ENCODE measurements at places on chromosomes 2 and 18. TPM values are rescaled to one million over a fixed set of nuclear protein-coding genes. Genes with fewer than 3 reads are reported as not detected.

DNA sequence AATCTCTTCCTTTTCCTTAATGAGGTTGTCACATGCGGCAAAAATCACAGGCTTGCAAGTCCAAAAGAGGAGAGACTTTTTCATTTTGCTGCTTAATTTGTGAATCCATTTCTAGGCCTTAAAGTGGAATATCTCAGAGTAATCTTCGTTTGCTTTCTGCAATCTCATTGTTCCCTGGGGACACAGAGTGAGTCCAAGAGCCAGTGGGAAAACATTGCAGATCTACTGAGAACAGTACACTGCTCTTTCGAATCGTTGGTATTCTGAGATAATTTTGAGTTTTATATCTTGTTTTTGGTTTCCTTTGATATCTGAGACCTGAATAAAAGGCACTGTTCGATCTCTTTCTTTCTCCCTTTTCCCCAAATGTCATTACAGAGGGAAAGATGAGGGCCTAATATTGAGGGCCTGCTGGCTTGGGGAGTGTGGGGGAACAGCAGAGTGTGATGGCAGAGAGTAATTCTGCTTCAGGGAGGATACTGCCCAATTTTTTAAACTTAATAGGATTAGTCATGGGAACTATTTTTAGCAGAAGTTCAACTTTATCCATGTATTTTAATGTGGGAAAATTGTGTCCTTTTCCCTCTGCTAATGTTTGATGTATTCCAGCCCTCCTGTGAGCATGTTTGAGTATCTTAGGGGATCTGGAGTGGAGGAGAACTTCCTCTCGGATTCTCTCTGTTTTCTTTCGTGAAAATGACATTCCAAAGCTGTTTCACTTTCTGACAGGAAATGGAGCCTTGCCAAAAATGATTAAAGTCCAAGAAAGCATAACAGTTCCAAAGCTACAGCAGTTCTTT, 418.2 kb upstream of the ZEB2 start:
- DNase-seq = no peak

DNA sequence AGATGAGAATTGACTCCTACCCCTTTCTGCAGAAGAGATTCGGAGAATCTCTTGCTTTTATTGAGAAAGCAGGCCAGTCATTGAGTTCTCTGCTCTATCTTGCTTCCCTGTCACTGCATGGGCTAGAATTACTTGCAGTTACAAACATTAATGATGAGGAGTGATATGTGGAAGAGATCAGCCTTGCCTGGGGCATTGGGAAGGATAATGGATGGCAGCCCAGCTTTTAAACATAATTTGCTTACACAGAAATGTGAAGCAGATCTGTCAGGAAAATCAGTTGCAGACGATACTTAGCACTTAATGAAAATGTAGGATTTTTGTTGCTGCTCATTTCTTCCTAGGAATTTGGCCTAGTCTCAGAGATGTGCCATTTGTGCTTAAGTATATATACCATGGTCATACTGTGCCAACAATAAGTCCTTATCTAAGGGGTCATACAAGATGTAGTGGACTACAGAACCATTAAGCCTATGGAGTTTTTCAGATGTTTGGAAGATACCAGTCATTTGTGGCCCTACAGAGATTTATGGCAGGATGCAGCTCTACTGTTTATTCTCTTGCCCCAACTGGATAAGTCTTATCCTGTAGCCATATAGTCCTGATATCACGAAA, 92.7 kb downstream of the XRCC5 start:
- no peak for DNase-seq

GRCh38 chr2:142834021-142834420, 43.4 kb upstream of the KYNU start:
- no peak for DNase-seq

- no peak for DNase-seq
Observed at GRCh38 chr18:29034113-29034856, 857.4 kb upstream of the CDH2 start.

Gene VAMP8
- 40.5 TPM for total RNA-seq
